Caki2 (cell line): ENCODE measurements at places on chromosomes 1 and 21.

GRCh38 chr21:45957551-45957950 lies 24.0 kb upstream of the COL6A1 start:
- DNase-seq, result no peak

GRCh38 chr1:100773444-100773843 lies 53.9 kb downstream of the VCAM1 start:
- DNase-seq, result no peak

DNA sequence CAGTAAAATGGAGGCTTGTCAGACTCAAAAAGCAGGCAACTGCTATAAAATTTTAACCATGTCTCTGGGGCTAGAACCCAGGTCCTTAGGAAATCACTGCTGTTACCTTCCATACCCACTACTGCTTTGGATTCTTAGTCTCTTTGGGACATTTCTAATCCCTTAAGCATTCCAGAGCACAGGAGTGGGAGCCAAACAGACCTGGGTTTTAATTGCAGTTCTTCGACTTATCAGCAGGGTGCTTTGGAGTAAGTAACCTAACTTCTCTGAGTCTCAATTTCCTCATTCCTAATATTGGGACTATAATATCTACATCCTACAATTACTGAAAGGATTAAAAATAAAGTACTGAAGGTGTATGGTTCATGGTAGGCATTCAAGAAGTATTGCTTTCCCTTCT lies 161.0 kb upstream of the BEND5 start:
- no peak for DNase-seq

DNA sequence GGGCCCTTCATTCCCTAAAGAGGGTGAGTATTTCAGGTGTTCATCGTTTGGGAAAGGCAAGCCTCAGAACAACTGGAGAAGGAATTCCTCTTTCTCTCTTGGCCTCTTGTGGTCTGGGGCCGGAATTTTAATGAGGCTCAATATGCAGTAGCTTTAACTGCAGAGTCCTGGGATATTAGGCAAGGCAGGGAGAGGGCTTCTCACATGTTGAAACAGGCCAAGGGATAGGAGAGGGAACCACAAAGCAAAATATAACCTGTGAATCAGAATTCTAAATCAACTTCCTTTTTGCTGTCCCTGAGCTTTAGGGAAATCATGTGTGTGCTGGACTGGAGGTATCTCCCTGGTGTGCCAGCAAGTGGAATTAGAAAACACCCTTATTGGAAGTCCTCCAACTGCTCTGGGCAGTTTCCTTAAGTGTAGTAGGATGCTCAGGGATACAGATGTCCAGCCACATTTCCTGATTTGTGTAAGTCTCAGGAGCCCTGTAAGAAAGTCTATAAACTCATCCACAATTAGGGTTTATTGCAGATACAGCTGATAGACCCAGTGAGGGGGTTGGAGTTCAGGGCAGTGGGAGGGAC lies 215.8 kb upstream of the ZRANB2 start:
- no peak for DNase-seq

GRCh38 chr1:86119214-86119764 lies 37.3 kb downstream of the COL24A1 start:
- DNase-seq, result no peak

DNA sequence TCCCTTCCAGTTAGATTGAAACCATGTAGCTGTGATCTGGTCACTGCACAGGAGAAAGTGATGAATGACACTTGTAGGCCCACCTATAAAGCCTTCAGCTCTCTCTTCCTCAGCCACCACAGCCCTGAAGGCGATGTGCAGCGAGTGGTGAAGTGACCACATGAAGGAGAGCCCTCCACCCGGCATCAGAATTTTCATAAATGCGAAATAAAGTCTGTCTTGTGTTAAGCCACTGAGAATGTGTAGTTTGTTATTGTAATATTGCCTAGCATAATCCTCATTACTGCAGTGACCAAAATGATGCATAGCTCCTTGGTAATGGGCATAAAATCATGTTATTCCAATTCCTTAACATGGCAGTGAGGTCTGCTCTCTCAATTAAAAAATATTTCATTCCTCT lies 122.1 kb upstream of the LYPLAL1 start:
- DNase-seq, result no peak

DNA sequence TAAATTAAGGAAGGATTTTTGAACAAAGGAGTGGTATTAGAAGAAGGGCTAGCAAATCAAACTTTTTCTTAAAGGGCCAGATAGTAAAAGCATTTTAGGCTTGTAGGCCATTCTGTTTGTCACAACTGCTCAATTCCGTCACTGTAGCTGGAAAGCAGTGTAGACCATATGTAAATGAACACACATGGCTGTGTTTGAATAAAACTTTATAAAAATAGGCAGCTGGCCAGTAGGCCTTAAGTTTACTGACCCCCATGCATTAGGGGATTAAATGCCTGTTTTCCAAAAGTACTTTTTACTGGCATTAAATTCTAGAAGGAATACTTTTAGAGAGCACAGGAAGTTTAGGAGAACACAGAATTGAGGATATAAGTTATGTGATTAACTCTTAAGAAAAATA lies 8.9 kb downstream of the IVNS1ABP start:
- DNase-seq, result no peak

DNA sequence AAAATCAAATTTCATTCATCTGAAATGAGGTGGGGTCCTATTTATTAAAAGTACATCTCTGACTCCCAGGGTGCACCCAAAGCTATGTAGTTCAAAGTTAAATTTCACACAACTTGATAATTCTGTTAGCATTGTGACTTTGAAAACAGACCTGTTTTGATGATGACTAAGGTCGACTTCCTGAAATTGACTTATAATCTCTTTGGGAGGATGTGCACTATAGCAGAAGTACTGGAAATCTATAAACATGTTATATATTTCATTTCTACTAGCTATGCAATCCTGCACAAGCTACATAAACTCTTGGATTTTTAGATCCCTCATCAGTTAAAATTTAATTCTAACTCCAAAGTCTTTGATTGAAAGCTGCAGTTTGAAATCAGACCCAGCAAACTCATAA lies 507.6 kb downstream of the NEGR1 start:
- DNase-seq, result no peak

- DNase-seq, result no peak
Measured at GRCh38 chr21:38842079-38842478, 36.4 kb downstream of the ETS2 start.

DNA sequence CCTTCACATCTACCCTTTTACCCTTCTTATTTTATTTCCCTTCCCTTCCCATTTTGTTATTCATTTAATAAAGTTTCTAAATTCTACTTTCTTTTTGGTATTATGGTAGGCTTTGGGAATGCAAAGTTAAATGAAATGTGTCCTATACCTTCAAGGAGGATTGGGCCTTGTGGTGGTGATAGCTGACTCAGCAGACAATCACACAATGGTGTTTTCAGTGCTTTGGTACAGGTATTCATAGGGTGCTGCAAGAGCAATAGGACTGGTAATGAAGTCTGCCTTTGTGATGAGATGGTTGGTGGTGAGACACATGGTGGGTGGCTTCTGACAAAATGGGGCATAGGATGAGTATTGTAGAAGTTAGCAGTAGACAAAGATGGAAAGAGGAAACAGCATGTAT lies 21.9 kb upstream of the SPAG17 start:
- no peak for DNase-seq

DNA sequence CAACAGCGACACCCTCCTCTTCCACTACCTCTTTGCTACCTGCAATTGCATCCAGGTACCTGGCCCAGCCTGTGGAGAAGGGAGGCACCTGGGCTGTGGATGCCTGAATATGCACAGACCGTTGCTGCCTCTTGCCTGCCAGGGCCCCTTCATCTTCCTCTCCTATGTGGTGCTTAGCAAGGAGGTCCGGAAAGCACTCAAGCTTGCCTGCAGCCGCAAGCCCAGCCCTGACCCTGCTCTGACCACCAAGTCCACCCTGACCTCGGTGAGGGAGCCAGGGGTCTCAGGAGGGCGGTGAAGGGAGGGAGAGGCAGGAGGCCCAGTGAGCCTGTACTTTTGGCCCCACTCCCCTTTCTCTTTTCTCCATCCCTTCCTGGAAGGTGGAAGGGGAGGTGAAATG lies 11.5 kb downstream of the PSRC1 start:
- no peak for DNase-seq

DNA sequence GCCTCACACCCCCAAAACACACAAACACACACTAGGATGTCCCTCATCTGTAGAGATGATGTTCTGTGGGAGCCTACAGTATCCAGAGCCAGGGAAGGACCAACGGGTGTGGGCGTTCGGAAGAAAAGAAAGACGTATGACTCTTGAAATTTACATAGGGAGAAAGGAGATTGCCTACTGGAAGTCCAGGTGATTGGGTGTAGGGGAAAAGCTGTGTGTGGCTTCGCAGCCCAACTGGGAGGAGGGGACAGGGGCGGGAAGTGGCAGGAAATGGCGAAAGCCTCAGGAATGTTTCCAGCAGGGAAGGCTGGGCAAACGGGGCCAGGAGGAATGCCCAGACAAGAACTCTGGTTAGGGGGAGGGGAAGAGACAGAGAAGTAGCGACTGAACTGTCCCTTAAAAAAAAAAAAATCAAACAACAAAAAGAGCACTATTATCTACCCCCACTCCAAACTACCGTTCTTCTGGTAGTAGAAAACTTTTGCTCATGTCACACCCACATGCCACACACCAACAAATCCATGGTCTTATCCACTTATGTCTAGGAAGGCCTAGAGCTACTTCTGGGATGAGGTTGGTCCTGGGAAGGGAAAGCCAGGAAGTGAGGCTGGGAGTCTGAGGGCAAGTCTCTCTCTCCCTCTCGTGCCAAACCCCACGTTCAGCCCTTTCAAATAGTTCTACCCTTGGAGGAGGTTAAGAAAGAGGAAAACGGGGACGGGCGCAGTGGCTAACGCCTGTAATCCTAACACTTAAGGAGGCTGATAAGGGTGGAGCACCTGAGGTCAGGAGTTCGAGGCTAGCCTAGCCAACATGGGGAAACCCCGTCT lies 1.8 kb upstream of the CKS1B start:
- peak; percentile 97 for DNase-seq

DNA sequence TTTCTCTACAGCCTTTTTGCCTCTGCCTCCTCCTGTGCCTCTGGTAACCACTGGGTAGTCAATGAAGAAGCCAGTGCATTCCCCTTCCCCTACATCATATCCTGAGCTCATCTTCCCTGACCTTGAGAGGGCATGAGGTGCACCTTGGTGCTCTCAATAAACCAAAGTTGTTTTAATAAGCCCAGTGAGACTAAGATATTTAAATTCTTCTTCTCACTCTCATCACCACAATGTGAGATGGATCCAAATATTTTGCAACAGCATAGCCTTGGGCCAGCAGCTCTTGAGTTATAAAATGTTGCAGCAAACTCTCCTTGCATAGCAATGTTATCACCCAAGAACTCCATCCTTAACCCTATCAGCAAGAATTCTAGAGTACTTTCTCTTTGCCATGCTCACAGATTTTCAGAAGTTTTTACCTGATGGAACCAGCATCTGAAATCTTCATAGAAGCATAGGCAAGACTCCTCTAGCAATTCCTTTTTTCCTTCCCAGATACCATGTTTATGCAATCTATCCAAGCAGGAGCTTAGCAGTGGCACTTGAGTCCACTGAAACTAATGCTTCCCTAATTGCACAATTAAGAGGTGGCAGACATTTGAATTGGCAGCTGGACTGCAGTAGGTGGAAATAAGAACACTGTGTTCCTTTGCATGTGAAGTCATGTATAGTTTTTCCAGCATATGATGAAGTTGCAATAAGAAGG lies 36.8 kb downstream of the CDC7 start:
- DNase-seq, result no peak

- DNase-seq, result no peak
Measured at GRCh38 chr1:65564493-65564892, 144.0 kb downstream of the LEPR start.

DNA sequence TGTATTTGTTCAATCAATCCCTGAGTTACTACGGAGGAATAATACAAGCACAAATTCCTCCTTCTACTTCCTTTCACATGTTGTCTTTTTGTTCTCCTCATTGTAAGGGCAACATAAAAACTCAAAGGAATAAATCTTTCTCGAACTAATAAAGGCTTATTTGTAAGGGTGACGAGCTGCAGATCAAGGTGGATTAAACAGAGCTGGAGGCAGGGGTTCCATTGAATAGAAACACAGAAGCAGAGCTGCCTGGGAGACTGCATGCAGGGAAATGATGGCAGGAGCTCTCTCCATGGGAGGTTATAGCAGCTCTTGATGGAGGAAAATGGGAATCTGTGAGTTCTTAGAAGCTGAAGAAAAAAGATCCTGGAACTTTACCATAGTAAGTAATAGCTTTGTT lies 160.2 kb downstream of the CYYR1 start:
- DNase-seq, result no peak

- DNase-seq, result no peak
Measured at GRCh38 chr1:90434460-90434859, 282.6 kb downstream of the BARHL2 start.

DNA sequence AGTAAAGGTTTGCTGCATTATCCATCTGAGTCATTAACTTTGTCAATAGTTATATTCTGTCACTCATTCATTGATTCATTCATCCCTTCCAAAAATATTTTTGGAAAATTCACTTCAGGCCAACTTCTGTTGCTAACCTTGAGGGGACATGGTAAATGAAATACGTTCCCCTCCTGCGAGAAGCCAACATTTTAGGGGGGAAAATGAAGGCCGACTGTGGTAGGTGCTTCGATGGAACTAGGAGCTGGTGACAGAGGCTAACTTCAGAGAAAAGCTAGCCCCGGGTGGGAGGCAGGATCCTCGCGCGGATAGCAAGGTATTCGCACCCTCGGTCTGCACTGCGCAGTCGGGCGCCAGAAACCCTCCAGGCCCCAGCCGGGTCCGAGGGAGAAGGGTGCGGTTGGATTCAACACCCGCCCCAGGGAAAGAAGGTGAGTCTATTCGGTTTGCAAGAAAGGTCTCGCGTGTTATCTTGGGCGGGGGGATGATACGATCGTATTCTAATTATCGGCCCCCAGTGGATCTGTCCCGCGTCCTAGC lies 646 bp upstream of the RRP15 start:
- no peak for DNase-seq

GRCh38 chr1:42370876-42371549 lies 9.6 kb upstream of the RIMKLA start:
- no peak for DNase-seq

DNA sequence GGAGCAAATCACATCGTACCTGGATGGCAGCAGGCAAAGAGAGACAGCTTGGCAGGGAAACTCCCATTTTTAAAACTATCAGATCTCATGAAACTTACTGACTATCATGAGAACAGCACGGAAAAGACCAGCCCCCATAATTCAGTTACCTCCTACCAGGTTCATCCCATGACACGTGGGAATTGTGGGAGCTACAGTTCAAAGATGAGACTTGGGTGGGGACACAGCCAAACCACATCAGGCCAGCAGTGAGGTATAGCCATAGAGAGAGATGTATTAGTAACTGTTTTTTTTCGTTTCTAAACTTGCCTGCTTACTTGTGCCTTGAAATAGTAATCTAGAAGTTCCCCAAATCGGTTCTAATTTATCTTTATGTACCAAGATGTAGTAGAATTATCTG lies 48.9 kb downstream of the AK4 start:
- no peak for DNase-seq

- DNase-seq, result no peak
Measured at GRCh38 chr1:213201380-213202155, 150.5 kb downstream of the RPS6KC1 start.

DNA sequence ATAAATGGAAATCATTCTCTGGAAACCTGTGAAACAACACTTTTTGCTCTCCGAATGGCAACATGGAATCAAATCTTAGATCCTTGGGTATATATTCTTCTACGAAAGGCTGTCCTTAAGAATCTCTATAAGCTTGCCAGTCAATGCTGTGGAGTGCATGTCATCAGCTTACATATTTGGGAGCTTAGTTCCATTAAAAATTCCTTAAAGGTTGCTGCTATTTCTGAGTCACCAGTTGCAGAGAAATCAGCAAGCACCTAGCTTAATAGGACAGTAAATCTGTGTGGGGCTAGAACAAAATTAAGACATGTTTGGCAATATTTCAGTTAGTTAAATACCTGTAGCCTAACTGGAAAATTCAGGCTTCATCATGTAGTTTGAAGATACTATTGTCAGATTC lies 45.7 kb downstream of the PTGFR start:
- DNase-seq, result no peak
